CD4-positive, alpha-beta T cell (primary cell): ENCODE measurements at places on chromosomes 13 and 19.

DNA sequence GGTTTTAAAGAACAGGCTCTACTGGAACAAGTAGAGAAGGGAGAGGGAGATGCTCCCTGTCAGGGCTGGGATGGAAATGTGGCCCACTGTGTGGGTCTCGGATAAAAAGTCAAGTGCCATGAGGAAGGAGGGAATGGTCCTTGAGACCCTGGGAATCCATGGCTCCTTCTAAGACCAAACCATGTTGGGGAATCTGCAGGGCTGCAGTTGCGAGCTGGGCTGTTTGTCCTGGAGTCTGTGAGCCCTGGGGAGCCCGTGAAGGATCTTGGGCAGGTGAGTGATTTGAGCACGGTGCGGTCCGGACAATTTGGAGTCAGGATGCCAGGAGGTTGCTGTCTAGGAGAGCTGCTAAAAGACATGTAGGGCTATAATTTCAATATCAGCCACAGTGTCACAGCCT lies 359.4 kb downstream of the FGF9 start:
- DNase-seq, result no peak

DNA sequence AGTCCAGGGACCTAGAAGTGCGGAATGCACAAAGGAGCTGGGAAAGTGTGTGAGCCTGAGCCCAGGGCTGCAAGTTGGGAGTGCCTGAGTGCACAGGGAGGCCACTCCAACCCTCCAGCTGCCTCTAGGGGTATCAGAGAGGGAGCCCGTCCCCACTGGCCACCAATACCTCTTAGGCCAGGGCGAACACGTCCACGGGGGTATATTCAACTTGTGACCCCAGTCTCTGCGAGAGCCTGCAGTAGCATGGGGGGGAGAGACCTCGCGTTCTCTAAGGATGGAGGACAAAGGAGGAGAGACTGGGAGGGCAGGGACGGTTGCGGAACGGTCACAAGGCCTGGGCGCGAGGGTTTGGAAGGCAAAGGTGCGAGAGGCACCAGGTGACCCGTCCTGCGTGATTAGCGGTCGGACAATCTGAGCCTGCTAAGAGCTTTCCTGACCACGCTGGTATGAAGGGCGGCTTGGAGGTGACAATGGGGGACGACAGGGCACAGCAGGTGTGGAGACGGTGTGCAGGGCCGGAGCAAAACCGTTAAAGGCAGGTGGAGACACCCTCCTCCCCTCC lies 676 bp downstream of the CD320 start:
- DNase-seq, result no peak

GRCh38 chr19:10685210-10685609 lies 16.0 kb upstream of the QTRT1 start:
- no peak for DNase-seq

DNA sequence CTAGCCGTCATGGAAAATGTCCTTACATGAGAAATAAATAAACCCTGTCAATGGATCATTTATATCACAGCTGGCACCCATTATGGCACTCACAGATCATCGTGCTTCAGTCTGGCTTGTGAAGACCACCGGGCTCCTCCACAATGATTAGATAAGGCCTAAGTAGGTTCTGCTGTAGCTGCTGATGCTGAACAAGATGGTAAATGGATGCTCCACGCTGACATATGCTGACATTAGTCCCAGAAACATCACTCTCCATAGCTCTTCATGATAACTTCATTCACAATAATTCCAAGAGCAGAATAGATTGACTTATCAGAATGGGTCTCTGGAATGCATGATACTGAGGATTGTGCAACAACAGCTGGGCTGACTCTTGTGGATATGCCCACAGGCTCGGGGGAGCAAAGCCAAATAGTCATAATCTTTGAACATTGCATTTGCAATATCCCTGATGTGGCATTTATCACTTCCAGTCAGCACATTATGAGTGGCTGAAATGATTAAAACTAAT lies 63.8 kb upstream of the RXFP2 start:
- no peak for DNase-seq

- peak; percentile 4 for DNase-seq
Measured at GRCh38 chr19:17125062-17125727, 49.6 kb downstream of the MYO9B start.

GRCh38 chr13:23628250-23628649 lies 58.0 kb downstream of the TNFRSF19 start:
- no peak for DNase-seq

DNA sequence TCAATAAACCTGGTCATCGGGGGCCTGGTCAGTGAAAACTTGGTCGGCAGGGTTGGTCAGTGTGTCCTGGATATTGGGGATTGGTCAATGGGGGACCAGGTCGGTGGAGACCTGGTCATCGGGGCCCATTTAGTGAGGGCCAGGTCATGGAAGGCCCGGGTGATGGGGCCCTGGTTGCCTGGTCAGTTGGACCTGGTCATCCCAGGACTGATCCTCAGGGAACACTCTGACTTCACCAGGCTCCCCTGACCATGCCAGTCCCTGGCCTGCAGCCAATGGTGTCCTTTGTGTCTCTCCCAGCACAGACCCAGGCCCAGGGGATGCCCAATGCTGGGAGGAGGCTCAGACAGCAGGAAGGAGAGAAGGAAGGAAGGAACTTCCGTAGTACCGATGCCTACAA lies 42.1 kb upstream of the TPM4 start:
- no peak for DNase-seq

GRCh38 chr13:50599046-50599445 lies 244.4 kb downstream of the DLEU7 start:
- DNase-seq, result no peak

GRCh38 chr13:85266331-85266730 lies 532.9 kb downstream of the SLITRK6 start:
- no peak for DNase-seq
